Activated T-helper 9 cell treated with anti-CD3 and anti-CD28 coated beads, Interleukin-2, amount 50 U/mL, for 16 hours (primary cell): ENCODE measurements at places on chromosomes 12 and 14.

- DNase-seq: no peak
Observed at GRCh38 chr12:104958805-104959334, 780 bp upstream of the SLC41A2 start.

- no peak for DNase-seq
Observed at GRCh38 chr14:36361210-36361853, 40.9 kb upstream of the MBIP start.

- no peak for DNase-seq
Observed at GRCh38 chr12:92898755-92899154, 30.3 kb downstream of the EEA1 start.

- no peak for DNase-seq
Observed at GRCh38 chr12:55978393-55978792, 4.5 kb downstream of the RAB5B start.

- DNase-seq: no peak
Observed at GRCh38 chr12:82522762-82523161, 163.9 kb upstream of the TMTC2 start.

GRCh38 chr14:102833991-102834390 is 56.7 kb downstream of the TRAF3 start:
- DNase-seq: no peak

- no peak for DNase-seq
Observed at GRCh38 chr12:58067610-58068387, 126.4 kb downstream of the ATP23 start.

DNA sequence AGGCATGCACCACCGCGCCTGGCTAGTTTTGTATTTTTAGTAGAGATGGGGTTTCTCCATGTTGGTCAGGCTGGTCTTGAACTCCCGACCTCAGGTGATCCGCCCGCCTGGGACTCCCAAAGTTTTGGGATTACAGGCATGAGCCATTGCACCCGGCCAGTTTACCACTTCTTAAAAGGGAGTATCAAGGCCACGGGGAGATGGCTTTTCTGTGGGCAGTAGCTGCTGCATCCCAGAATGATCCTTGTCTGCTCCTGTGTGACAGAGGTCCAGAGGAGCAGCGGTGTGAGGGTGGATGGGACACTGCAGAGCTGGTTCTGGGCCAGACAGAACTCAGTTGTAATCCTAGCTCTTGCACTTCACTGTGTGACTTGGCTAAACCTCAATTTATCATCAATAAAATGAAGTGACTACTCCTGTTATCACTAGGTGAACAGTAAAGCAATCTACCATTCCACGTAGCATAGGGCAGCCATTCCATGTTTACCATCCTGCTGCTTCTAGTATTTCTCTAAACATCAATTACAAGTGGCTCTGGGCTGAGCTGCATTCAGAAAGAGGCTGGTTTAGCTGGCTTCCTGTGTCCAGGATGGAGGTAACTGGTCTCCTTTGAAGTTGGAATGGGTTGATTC is 3.0 kb upstream of the NPFF start:
- DNase-seq: no peak

DNA sequence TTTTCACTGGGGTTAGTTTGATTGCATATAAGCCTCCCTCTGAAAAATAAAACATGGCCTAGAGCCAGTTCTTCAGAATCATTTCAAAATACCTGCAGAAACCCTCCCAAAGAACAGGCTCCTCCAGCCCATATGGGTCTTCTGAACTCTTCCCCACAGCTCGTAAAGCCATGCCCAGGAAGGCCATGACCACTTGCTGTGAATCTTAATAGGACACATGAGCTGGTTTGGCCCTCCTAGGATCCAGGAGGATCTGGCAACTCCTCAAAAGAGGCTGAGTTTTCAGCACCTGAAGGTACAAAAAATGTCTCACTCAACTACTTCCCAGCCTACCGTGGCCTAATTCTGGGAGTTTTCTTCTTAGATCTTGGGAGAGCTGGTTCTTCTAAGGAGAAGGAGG is 2.4 kb downstream of the MYBPC1 start:
- DNase-seq: no peak

- no peak for DNase-seq
Observed at GRCh38 chr12:64780531-64781279, 21.5 kb upstream of the GNS start.

GRCh38 chr12:46830731-46831334 is 5.0 kb upstream of the SLC38A4 start:
- no peak for DNase-seq

DNA sequence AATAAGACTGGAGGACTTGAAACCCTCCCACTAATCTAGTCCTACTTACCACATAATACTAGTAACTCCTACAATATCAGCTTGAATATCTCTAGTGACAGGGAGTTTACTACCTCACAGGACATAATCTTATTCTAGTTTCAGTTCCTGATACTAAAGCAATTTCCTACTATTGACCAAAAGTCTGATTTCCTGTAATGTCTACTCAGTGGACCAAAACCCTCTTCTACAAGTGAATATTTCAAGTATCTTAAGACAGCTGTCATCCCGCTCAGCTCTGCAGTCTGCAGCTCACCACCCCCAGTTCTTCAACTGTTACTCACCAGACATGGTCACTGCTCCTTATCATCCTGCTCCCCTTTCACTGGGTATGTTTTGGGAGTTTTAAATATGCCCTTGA is 70.8 kb upstream of the TMCC3 start:
- no peak for DNase-seq
